Thyroid gland (tissue), 4 donors: ENCODE measurements at places on chromosomes 5 and 9.

- no peak for DNase-seq
Measured at GRCh38 chr9:132587592-132587955, 5.2 kb downstream of the BARHL1 start.

GRCh38 chr5:84881737-84882136, 497.1 kb upstream of the EDIL3 start:
- DNase-seq = no peak

- DNase-seq = no peak
Measured at GRCh38 chr9:35395706-35396101, 94.2 kb upstream of the RUSC2 start.

- no peak for DNase-seq
Measured at GRCh38 chr5:35956429-35956828, 18.0 kb upstream of the CAPSL start.

DNA sequence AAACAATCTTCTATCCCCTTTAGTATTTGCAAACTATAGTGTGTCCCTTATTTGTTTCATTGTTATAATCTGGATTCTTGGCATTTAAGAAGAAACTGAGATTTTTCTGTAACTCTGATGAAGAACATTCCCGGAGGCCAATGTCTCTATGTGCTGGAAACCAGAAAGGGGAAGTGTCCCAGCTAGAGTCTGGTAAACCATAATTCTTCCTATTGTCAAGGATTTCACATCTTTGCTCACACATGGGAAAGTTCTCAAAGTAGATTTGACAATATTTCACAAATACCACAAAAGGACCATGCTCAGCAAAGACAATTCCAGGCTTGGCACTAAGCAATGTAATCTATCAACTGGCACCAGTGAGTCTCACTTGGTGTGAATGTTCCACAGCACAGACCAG, 146.8 kb downstream of the MUSK start:
- DNase-seq = no peak

GRCh38 chr5:6606884-6607558, 25.8 kb downstream of the NSUN2 start:
- DNase-seq = no peak

DNA sequence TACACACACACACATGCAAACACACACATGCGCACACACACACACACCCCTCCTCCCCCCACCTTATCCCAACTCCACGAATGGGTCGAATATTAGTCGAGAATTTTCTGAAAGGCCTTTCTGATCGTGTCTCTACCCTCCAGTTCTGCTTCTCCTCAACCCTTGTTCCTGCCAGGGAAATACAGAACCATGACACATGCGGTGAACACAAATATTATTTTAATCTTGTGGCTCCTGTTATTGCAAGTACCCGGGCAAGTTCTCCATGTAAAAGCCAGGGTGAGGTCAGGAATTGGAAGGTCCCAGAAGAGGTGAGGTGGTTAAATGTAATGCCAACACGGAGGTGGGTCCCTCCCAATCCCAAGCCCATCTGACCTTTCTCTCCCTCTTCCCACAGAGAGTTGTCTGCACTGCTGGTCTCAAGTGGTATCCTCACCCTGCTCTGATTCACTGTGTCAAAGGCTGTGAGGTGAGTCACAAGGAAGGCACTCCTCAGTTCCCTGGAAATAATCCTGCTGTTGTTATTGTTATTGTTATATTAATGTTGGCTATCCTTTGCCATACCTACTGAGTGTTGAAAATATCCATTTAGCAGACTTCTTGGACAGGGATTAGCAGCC, 223.7 kb downstream of the PAPPA start:
- no peak for DNase-seq

GRCh38 chr9:93114169-93114983, 18.4 kb downstream of the CARD19 start:
- no peak for DNase-seq

- no peak for DNase-seq
Measured at GRCh38 chr5:115336201-115336720, 39.8 kb upstream of the CCDC112 start.

GRCh38 chr5:103397739-103398581, 139.4 kb downstream of the MACIR start:
- no peak for DNase-seq

GRCh38 chr9:93670208-93671019, 94.0 kb downstream of the PHF2 start:
- no peak for DNase-seq

- DNase-seq = no peak
Measured at GRCh38 chr9:114314881-114315722, 7.8 kb upstream of the ORM1 start.

DNA sequence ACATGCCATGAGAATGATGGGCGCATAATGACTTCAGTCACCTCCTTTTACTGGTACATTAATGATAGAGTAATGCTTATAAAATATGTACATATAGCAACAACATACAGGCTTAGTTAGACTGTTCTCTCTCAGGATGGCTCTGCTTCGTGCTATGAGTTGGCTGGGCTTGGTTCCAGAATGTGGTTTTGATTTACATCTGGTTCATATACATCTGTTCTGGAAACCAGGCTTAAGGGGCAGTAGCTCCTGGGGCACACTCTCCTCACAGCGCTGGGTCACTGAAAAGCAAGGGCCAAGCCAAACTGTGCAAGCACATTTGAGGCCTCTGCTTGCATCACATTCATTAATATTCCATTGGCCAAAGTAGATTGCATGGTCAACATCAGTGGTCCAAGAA, 44.9 kb downstream of the PCSK1 start:
- DNase-seq = no peak

DNA sequence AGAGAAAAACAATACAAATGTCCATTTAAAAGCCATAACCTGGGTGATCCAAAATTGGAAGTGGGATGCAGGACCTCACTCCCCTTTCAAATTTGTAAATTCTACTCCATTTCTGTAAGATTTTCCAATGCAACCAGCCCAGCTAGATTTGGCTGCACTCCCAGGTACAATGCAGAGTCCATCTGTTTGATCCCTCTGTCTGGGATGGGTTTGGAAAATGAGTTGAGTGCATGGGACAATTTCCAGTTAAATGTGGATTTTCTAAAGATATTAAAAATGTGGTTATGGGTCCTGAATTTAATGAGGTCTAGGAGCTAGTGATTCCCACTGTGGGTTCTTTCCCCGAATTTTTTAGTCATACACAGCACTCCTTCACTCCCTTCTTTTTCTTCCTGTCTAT, 104.0 kb upstream of the ATP10B start:
- no peak for DNase-seq

- DNase-seq = no peak
Measured at GRCh38 chr9:93161786-93162562, 22.0 kb upstream of the WNK2 start.

- DNase-seq = no peak
Measured at GRCh38 chr9:31671011-31671410, 713.4 kb upstream of the ACO1 start.

DNA sequence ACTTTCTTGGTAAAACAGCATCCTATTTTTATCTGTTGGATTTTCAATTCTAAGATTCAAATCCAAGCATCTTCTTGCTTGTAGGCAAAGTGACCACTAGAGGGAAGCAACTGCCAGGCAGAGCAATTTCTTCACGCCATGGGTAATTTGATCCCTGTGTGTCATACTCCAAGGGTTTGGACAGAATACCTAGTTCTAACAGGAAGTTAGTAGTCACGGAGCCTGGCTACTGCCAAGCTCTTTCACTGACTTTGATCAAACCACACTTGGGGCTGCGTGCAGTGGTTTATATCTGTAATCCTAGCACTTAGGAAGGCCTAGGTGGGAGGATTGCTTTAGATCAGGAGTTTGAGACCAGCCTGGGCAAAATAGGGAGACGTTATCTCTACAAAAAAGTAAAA, 473.6 kb upstream of the TNC start:
- DNase-seq = peak; percentile 57

DNA sequence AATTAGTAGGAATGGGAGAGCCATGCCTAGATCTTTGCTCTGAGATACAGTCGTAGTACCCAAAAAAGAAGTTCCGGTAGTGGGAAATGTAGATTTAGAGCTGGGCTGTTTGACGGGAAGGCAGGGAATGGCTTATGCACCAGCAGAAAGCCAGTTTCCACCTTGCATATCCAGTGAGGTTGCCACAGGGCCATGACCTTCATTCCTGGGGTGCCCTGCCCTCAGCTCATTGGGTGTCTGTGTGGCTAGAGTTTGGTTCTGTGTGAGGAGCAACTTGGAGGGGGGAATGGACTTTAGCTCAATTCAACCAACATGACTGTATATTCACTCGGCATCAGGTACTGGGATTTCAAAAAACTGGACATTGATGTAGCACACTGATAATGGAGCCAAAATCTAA, 300.1 kb downstream of the MLLT3 start:
- no peak for DNase-seq

DNA sequence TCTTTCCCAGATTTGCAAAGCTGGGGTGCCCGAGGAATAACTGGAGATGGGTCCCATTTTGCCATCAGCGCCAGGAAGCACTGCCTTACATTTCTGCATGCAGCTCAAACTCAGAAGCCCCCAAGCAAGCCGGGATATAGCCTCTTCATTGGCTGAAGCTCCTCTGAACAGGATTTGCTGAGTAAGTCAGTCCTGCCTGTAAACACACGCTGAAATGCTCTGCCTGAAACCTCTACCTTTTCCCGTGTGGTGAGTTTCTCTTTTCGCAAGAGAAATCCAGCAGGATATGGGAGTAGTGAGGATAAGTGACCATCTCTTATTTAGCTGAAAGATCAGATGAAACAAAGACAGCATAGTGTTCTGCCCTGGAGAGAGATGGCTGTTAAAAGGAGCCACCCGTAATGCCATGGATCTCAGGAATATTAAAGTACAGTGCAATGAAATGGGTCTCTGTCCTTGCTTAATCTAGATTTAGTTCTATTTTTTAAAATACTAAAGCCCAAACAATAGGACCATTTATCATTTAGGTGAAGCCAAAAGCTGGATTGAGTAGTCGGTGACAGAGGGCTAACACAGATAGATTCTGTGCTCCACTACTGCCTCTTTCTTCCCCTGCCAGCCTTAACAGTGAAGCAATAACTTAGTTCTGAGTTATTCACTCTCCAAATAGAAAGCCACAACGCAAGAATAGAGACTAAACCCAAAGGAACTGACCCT, 177.5 kb upstream of the PPP2R2B start:
- DNase-seq = no peak

DNA sequence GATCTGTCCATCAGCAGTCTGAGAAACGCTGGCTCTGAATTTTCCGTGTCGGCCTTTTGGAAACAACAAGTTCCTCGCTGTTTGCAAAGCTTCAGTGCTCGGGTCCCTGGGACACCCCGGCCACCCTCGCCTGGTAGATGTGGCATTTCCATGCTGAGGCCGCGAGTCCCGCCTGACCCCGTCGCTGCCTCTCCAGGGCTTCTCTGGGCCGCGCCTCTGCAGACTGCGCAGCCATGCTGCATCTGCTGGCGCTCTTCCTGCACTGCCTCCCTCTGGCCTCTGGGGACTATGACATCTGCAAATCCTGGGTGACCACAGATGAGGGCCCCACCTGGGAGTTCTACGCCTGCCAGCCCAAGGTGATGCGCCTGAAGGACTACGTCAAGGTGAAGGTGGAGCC, 4.7 kb downstream of the NTNG2 start:
- no peak for DNase-seq

GRCh38 chr9:135610290-135611141, 28.8 kb downstream of the GLT6D1 start:
- no peak for DNase-seq

- DNase-seq = no peak
Measured at GRCh38 chr9:131619680-131620079, 74.4 kb downstream of the PRRT1B start.

DNA sequence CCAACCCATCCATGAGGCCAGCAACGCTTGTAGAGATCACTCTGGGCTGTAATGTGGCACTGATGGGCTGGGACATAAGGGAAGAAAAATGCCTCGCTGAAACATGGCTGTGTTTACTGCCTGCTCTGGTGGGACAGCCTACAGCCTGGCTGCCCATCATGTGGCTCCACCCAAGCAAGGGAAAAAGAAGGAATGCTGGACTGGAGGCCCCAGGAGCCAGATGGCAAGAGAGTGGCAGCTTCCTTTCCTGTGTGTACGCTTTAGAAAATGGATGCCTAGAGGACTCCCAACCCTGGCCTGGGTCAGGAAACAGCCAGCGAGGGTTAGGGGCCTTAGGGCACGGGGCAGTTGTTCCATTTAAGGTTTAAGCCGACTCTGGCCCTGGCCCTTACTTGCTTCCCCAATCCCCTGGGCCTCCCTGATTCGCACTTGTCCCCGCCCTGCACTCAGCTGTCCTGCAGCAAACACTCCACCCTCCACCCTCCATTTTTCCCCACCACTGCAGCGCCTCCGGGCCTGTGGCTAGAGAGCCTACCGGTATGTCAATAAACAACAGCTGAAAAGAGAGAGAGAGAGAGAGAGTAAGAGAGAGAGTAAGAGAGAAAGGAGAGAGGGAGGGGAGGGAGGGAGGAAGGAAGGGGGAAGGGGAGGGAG, 819.4 kb downstream of the SEMA5A start:
- DNase-seq = no peak

- no peak for DNase-seq
Measured at GRCh38 chr5:125829349-125829748, 593.9 kb upstream of the GRAMD2B start.

GRCh38 chr5:167008705-167009104, 1282.7 kb upstream of the WWC1 start:
- no peak for DNase-seq

- no peak for DNase-seq
Measured at GRCh38 chr5:39064450-39064849, 9.7 kb downstream of the RICTOR start.

DNA sequence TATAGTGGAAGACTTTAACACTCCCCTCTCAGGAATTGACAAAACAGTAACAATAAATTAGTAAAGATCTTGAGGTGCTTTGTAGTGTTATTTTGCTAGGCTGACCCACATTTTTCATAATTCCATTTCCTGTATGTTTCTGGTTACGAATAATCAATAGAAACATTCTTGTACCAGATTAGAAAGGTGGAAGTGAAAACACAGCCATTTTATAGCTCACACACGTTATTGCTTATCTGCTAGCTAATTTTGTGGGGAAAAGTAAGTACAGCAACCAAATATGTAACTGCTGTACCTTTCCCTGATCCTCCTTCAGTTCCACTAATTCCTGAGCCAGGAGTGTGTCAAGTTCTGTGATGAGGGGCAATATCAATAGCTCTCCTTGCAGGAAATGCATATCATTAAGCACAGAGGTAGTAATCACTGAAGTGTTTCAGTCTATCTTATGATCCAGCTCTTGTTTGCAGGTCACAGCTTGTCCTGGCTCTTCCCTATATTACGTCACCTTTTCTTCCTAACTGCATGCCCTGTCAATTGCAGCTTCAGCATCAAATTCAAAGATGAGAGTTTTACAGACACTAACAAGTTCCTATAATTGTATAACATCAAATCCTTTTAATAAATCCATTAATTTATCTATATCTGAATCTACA, 59.4 kb downstream of the MINAR2 start:
- DNase-seq = no peak

GRCh38 chr5:167671176-167671575, 620.3 kb upstream of the WWC1 start:
- no peak for DNase-seq

GRCh38 chr5:37971483-37972024, 131.7 kb upstream of the GDNF start:
- peak; percentile 1 for DNase-seq

DNA sequence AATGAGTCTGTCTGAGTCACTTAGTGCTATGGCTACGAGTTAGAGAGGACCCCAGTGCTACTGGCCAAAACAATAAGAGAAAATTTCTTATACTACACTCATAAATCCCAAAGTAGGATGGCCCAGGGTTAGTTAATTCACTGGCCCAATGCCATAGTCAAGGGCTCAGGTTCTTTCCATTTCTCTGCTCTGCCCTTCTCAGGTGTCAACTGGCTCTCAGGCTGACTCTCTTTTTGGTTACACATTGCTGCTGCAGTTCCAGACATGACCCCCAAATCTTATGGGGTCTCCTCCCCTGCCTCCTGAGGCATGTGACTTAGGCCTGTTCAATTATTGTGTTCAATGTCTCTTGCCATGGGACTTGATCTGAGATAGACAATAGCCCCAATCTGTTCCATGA, 70.4 kb downstream of the ARHGEF37 start:
- DNase-seq = no peak
